ENCODE measurements at places on chromosomes 5 and 9.

DNA sequence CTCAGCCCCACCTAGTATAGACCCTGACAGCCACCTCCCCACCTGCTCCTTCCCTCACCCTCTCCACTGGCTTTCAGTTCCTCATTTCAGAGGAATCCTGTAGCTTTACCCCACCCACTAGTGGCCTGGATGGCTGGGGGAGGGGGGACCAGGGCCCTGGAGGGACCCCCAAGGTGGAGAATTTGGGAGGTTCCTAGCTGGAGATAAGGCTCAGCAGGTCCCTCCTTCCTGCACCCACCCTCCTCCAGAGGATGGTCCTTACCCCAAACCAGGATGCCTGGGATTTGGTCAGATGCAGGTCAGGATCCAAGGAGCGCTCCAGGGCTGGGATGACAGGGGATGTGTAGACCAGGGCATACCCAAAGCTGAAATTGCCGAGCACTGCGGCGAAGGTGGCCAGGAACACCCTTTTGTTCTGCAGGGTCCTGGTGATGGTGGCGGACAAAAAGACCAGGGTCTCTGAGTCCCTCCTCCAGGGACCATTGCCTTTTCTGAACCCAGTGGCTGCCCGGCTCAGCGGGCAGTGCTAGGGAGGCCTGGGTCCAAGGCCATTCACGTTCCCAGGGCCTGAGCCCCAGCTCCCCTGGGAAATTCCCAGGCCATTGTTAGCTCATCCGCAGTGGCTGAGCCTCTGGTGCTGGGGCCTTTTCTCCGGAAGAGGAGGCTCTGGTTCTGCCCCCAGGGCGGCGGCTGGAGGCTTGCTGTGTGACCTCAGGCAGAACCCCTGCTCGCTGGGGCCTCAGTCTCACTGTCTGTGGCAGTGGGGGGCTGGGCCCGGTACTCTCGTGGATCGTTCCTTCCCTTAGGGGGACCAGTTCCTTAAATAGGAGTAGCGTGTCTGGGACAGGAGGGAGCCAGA lies 678 bp downstream of the SLC2A6 start:
- no peak for DNase-seq

- DNase-seq: no peak
Measured at GRCh38 chr5:153654504-153655200, 164.2 kb downstream of the GRIA1 start.

GRCh38 chr9:80504601-80505230 lies 933.0 kb downstream of the TLE4 start:
- no peak for DNase-seq

GRCh38 chr5:35990520-35990919 lies 670 bp downstream of the UGT3A1 start:
- DNase-seq: no peak

DNA sequence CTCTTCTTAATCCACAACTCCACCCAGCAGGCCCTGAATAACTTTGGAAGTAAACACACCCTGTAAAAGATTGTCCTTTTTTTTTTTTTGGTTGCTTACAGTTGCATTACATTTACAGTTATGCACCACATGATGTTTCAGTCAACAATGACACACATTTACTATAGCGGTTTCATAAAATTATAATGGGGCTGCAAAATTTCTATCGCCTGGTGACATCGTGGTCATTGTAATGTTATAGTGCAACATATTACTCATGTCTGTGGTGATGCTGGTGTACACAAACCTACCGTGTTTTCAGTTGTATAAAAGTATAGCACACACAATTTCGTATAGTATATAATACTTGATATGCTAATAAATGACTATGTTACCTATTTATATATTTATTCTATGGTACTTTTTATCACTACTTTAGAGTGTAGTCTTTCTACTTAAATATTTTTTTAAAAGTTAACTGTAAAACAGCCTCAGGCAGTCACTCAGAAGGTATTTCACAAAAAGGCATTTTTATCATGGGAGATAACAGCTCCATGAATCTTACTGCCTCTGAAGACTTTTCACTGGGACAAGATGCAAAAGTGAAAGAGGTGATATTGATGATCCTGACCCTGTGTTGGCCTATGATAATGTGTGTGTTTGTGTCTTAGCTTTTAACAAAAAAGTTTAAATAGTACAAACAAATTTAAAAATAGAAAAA lies 695.4 kb upstream of the CDH18 start:
- no peak for DNase-seq

GRCh38 chr5:172266676-172267092 lies 16.9 kb downstream of the UBTD2 start:
- DNase-seq: no peak

- DNase-seq: no peak
Measured at GRCh38 chr5:152686931-152687330, 281.9 kb upstream of the NMUR2 start.

DNA sequence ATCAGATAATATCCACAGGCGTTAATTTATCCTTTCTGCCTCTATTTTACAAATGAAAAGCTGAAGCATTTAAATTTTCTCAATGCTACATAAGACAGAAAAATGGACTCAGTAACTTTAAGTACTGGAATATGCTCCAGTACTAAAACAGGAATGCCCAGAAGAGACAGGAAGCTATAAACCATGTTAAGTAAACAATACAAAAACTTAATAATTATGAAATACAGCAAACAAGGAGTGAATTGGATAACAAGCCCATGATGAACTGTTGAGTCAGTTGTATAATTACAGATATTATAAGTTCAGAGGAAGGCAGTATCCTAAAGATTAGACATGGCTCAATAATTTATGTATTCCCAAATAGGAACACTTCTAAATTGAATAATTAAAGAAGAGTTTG lies 148.5 kb downstream of the CHSY3 start:
- DNase-seq: no peak

GRCh38 chr5:173925449-173926071 lies 37.4 kb downstream of the CPEB4 start:
- DNase-seq: no peak

DNA sequence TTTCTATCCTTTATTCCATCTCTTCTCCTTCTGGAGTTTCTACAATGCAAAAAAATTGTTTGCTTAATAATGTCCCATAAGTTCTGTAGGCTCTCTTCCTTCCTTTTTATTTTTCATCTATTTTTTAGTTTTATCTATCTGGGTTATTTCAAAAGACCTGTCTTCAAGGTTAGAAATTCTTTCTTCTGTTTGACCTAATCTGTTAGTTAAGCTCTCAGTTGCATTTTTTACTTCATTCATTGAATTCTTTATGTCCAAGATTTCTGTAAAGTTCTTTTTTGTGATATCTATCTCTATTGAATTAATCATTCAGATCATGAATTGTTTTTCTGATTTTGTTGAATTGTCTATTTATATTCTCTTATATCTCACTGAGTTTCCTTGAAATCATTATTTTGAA lies 145.9 kb upstream of the TLE4 start:
- no peak for DNase-seq

GRCh38 chr5:120152472-120152871 lies 311.6 kb upstream of the PRR16 start:
- DNase-seq: no peak

GRCh38 chr5:39469777-39470415 lies 45.1 kb upstream of the DAB2 start:
- DNase-seq: no peak

GRCh38 chr5:89129941-89130340 lies 247.0 kb upstream of the MEF2C start:
- no peak for DNase-seq

DNA sequence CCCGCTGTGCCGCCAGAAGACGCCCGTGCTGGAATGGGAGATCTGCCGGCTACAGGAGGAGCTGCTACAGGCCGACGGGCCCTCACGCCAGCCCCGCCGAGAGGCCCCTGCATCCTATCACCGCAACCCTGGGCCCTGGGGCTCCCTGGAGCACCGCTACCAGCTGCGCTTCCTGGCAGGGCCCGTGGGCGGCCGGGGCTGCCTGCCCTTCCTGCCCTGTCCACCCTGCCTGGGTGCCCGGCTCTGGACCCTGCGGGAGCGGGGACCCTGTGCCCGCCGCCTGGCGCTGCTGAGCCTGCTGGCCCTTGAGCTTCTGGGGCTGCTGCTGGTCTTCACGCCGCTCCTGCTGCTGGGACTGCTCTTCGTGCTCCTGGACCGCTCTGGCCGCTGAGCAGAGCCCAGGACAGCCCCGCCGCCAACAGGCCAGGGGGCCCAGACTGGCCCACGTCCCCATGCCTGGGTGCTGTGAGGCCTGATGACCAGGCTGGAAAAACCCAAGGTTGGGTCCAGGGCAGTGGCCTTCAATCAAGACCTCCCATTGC lies 3.8 kb downstream of the RNF208 start:
- DNase-seq: no peak

DNA sequence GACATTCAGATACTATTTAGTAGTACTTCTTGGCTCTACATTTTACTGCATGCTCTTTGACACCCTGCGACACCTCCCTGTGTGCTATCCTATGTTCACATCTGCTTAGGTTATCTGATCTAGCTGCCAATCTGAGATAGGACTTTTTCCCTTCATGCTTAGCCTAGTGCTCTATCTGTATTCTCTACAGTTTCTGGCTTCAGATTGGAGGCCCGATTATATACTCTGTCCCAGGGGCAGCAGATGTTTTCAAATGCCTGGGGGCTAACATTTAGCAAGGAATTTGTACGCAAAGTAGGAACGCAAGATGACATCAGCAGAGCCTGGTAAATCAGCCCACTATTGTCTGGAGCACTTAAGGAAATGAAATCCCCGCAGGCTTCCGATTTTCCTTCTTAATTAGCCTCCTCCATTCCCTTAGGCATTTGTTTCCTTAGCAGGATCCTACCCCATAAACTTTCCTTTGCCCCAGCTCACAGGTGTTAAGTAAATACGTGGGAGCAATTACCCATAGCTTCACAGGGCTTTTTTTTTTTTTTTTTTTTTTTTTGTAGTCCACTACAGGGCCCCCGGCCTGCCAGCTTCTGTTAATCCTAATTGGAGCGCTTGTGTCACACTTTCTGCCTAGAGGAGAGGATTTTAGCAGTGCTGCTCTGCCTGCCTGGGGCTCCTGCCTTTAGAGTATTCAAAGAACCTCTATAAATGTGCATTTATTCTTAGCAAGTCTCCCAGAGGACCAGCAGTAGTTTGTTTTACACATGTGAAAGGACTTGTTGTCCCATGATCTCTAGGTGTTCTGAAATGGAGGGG lies 61.1 kb upstream of the LPAR1 start:
- DNase-seq: no peak
